ENCODE measurements at places on chromosomes 3 and 15.

DNA sequence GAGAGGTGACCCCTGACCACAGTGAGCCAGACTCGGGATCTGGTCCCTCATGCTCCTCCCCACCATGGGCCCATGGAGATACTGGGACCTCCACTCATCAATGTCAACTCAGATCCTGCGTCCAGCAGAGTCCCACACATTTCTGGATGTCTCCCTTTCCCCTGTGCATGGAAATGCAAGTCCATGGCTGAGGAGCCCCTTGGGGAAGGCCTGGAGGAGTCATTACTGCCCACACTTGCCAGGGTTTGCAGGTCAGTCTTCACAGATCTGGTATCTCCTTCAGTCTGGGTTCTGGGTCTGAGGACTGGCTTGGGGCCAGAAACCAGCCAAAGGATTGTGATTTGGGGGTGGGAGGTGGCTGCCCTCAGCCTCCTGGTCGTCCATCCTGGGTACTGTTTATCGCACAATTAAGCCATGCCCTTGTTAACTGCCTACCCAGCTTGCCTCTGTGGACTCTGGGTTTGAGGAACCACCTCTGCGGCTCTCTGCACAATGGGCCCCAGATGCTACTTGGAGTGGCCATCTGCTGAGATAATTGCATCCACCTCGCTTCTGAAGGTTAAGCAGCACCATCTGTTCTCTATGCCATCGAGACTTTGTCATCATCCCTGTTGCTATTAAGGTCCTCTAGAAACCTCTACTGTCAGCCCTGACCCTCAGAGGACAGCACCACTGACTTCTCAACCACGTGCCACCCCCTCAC is 49.9 kb upstream of the KLF13 start:
- DNase-seq: no peak

- DNase-seq: no peak
Observed at GRCh38 chr3:55574671-55575070, 87.6 kb upstream of the WNT5A start.

- peak; percentile 43 for DNase-seq
Observed at GRCh38 chr15:35654332-35654731, 108.4 kb upstream of the DPH6 start.

DNA sequence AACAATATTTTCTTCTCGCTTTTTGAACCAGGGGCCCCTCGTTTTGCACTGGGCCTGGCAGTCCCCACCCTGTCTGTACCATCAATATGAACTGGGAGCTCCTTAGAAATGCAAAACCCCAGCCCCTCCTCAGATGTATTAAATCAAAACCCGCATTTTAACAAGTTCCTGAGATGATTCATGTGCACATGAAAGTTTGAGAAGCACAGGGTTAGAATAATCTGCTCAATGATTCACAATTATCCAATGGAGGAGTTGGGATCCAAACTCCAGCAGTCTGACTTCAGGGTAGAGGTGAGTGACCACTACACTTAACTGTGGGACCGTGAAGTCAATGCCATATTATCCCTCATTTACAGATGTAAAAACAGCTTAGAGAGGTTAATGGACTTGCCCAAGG is 256.4 kb downstream of the IGSF11 start:
- no peak for DNase-seq

- DNase-seq: peak; percentile 83
Observed at GRCh38 chr3:103873897-103874545, 1439.2 kb downstream of the ZPLD1 start.

DNA sequence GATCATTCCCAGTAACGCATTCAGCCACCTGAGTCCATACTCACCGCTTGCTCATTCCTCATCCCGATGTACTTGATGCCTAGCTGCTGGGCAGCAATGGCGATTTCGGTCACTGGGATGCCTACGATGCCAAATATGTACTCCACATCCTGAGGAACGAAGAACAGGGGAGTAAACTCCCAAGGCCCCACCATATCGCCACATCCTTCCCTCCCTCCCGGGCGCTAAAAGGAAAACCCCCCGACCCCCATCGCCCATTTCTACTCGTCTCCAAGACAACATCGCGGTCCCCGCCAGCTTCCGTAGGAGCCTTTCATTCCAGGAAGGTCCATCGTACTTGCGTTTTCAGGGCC is 347 bp downstream of the HACL1 start:
- no peak for DNase-seq

GRCh38 chr3:16790432-16791400 is 94.0 kb upstream of the PLCL2 start:
- peak; percentile 25 for DNase-seq

GRCh38 chr3:71307991-71308697 is 275.4 kb downstream of the FOXP1 start:
- no peak for DNase-seq

GRCh38 chr15:48533982-48534381 is 111.5 kb downstream of the FBN1 start:
- DNase-seq: no peak

GRCh38 chr3:128235207-128235926 is 82.1 kb downstream of the EEFSEC start:
- DNase-seq: no peak

DNA sequence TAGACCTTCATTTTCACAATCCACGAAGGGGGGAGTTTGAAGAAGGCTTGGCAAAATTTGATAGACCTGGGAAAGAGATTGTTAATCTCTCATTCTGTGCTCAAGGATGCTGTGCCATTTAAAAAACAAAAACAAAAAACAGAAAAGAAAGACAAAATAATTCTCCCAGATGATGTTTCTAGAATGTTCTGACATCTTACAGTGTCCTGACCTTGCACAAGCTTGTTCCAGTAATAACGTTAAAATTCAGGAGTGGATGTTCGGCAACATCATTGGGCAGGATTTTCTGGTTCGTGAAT is 79.9 kb downstream of the SMAD3 start:
- no peak for DNase-seq

DNA sequence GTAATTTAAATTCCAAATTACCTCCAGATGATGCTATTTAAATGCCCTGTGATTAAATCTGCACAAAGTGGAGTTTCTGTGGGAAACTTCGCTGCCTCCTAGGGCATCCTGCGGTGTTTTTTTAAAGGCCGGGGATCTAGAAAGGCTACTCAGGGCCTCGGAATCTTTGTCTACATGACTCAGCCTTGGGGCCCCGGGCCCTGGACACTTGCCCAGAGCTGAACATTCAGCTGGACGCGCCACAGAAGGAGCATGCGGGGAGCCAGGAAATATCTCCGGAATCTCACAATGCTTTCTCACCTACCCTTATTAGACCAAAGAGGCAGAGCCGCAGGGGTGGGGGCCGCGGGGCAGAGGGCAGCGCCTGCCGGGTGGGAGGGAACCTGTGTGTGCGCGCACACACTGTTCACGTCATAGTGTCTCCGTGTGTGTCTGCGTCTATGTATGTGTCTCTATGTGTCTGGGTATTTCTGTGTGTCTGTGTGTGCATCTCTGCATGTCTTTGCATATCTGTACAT is 145.5 kb upstream of the TPM1 start:
- DNase-seq: peak; percentile 100

DNA sequence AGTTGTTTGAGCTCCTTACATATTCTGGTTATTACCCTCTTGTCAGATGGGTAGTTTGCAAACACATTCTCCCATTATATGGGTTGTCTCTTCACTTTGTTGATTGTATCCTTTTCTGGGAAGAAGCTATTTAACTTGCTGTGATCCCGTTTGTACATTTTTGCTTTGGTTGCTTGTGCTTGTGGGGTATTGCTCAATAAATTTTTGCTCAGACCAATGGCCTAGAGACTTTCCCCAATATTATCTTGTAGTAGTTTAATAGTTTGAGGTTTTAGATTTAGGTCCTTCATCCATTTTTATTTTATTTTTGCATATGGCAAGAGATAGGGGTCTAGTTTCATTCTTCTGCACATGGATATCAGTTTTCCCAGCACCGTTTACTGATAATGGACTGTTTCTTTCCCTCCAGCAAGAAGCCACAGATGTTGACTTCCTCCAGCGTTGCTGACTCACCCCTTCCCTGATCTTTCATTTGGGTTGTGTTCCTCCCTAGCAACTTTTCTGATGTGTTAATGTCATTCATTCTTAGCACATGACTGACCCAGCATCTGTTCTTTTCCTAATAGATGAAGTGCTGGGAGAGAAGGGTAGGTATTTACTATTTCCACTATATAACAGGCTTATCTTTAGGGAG is 166.7 kb upstream of the SGO1 start:
- DNase-seq: peak; percentile 86

GRCh38 chr3:151912028-151912427 is 38.6 kb downstream of the SUCNR1 start:
- DNase-seq: peak; percentile 76

DNA sequence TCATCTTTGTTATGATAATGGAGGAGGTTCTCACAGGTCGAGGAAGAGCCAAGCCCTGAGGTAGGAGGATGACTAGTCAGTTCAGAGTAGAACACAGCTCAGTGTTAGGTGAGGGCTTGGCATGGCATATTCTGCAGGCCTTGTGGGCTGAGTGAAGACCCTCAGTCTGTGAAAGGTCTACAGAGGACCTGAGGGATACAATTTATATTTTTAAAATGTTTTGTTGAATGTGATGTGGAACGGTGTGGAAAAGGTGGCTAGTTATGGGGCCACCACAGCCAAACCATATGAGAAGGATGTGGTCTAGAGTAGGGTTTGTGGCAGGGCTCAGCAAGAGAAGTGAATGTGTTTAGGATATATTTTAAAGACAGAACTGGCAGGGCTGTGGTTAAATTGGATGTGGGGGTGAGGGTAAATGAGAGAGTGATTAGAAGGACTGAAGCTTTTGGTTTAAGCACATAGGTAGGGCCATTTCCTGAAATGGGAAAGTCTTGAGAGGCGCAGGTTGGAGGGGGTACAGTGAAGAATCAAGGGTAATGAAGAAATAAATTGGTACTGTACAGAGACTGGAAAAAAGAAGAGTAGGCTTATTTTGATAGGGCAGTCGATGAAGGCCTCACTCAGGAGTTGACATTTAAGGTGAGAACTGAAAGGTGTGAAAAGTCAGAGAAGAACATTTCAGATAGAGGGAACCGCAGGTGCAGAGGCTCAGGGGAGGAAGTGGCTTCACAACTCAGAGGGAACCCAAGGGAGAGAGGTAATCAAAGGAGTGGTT is 60.5 kb downstream of the SPTSSB start:
- no peak for DNase-seq

GRCh38 chr3:113249111-113249510 is 37.8 kb downstream of the BOC start:
- peak; percentile 76 for DNase-seq

DNA sequence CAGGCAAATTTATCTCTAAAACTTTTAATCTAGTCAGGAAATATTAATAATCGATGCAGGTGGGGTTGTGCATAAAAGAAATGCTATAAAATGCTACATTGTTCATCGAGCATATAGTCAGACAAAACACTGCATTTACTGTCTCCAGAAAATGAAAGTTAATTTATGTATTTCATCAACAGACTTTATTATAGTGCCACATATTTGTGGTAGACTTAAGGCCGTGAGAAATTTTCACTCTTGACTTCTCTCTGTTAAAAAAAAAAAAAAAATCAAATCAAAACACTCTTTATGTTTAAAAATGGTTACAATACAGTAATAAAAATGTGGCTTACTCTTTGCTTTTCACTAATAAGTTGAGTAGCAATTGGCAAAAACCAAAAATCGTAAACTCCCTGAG is 67.4 kb downstream of the RBMS3 start:
- DNase-seq: no peak

GRCh38 chr3:123489400-123490004 is 40.6 kb upstream of the ADCY5 start:
- DNase-seq: no peak

- no peak for DNase-seq
Observed at GRCh38 chr15:99436542-99437314, 129.1 kb upstream of the MEF2A start.

GRCh38 chr15:63006032-63006878 is 36.3 kb upstream of the TPM1 start:
- DNase-seq: no peak

DNA sequence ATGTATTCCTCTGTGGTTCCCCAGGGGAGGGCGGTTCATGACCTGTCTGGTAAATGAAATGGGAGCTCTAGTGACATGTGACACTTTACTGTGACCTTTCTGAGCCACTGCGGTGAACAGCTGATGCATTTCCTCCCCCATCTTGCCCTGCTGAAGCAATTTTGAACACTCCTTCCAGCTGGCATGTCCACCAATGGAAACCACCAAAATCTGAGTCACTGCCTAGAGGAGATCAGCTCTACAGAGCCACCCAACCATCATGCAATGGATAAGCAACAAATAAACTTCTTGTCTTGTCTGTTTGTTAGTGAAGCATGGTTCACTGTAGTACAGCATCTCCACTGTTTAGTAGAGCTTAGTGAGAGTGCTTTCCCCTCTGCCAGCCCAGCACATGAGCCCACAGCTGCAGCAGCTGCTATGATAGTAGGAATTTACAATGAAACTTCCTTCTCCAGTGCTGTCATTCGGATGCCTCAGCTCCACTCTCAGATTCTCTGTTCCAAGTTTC is 479.4 kb downstream of the NTRK3 start:
- no peak for DNase-seq

- no peak for DNase-seq
Observed at GRCh38 chr3:18234717-18235335, 190.3 kb downstream of the SATB1 start.

- DNase-seq: peak; percentile 62
Observed at GRCh38 chr15:96326328-96327154, 4.0 kb upstream of the NR2F2 start.

DNA sequence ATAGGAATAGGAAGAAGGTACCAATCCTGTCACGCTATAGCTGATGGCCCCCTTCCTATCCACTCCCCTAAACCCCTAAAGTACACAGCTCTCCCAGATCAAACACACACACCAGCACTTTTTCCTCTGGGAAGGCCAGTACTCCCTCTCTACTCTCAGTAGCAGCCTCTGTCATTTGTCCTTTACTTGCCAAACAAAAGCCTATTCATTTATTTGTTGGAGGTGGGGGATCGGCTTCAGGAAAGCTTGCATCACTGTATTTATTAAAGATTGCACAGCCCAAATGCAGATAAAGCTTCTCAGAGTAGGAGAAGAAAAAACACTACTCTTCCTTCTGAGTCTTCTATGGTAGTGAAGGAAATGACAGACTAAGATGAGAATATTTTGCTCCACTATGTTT is 429.7 kb upstream of the RASGRP1 start:
- no peak for DNase-seq

- DNase-seq: no peak
Observed at GRCh38 chr3:79200456-79200855, 567.3 kb downstream of the ROBO1 start.

GRCh38 chr3:186754006-186754405 is 29.4 kb upstream of the EIF4A2 start:
- DNase-seq: no peak

DNA sequence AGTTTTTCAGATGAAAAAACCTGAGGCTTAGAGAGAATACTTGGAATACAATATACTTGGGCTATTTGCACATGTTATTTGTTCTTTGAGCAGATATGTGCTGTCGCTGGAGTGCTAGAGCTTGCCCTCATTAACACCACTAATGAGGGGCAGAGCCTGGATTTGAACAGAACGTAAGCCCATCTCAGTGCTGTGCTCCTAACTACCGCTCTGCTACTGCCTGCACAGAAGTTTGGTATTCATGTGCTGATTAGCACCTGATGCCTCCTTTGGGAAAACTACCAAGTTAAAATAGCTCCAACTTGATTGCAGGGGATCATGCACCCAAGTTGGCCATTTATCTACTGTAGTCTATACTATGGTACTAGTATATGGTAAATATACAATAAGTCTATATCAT is 3.6 kb downstream of the GPR87 start:
- DNase-seq: no peak

Data from NCI-H226 (cell line).